ENCODE measurements at places on chromosomes 6 and 20.

GRCh38 chr20:24444526-24445190 is 24.8 kb upstream of the SYNDIG1 start:
- no peak for DNase-seq

GRCh38 chr20:44198872-44199271 is 11.7 kb downstream of the OSER1 start:
- no peak for DNase-seq

GRCh38 chr6:73614802-73615201 is 39.0 kb downstream of the SLC17A5 start:
- no peak for DNase-seq

DNA sequence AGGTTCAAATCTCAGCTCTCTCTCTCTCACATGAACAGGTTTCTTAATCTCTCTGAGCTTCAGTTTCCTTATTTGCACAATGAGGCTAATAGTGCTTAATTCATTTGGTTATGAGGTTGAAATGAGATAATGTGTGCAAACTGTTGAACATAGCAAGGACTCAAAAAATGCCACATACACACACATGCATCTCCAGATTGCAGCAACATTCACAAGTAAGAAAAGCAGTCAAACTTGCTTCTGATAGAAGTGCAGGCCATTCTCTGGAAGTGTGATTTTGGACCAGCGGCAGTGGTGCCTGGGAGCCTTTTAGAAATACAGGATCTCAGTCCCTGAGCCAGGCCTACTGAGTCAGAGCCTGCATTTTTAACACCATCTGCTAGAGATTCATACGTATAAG is 25.7 kb downstream of the GSTA4 start:
- no peak for DNase-seq

DNA sequence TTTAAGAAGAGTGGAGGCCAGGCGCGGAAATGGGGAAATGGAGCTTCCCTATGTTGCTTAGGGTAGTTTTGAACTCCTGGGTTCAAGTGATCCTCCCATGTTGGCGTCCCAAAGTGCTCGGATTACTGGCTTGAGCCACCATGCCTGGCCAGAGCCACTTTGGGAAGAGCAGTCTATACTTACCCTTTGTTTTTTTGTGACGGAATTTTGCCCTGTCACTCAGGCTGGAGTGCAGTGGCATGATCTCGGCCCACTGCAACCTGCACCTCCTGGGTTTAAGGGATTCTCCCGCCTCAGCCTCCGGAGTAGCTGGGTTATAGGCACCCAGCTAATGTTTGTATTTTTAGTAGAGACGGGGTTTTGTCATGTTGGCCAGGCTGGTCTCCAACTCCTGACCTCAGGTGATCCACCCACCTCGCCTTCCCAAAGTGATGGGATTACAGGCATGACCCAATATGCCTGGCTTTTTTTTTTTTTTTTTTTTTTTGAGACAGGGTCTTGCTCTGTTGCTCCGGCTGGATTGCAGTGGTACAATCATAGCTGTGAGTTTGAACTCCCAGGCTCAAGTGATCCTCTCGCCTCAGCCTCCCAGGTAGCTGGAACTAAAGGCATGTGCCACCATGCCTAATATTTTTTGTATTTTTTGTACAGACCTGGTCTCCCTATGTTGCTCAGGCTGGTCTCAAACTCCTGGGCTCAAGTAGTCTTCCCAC is 18.0 kb downstream of the PPP1R10 start:
- DNase-seq: no peak

- no peak for DNase-seq
These were observed 17.2 kb downstream of the ABT1 start for GRCh38 chr6:26613689-26614683.
